ENCODE measurements at places on chromosomes 13 and 19. TPM values are rescaled to one million over a fixed set of nuclear protein-coding genes. Genes with fewer than 3 reads are reported as not detected.

The VMAC gene
- total RNA-seq: 2.8 TPM

The CYP4F2 gene
- not detected for total RNA-seq

- no peak overlapping the region for H3K4me3 ChIP-seq
- no peaks in the 10 kb centered on the region for H3K36me3 ChIP-seq
- H3K4me1 ChIP-seq: no peaks in the 10 kb centered on the region
- H3K27me3 ChIP-seq: peaks cover 10% of the 10 kb centered on the region
These were observed 9.0 kb downstream of the RHPN2 start for GRCh38 chr19:33055718-33056117.

GRCh38 chr13:74136084-74136658 lies 2.0 kb upstream of the KLF12 start:
- H3K27me3 ChIP-seq: no peaks in the 10 kb centered on the region
- H3K4me3 ChIP-seq: no peak overlapping the region
- peak; percentile 56 for DNase-seq
- H3K36me3 ChIP-seq: no peaks in the 10 kb centered on the region
- peaks cover 14% of the 10 kb centered on the region for H3K4me1 ChIP-seq
